ENCODE measurements at places on chromosomes 2 and 18.

DNA sequence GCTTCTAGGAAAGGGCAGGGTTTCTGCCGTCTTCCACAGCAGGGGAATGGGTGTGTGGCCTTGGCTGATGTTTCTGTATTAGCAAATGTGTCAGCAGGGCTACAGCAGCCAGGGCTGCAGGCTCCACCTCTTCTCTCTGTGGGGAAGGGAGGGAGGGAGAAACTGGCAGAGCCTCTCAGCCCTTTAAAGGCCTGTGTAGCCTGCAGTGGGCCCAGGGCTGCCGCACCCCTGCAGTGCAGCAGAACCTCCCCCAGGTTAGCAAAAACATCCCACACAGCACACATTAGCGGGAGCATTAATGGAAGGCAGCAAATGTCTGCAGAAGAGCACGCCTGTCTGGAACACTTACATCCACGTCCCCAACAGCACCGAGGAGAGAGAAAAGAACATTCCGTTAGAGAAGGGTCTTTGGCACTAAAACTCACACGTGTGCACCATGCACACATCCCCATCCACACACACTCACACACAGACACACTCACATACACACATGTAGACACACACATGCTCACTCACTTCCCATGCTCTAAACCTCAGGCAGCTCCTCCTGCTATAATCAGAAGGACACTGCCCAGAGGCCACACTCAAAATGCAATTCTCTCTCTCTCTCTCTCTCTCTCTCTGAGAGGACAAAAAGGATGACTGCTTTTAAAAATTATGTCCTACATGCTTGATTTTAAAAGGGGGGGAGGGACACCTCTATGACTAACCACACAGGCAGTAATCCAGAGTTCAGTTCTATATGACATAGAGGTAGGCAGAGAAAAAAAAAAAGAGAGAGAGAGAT is 24.1 kb downstream of the MRPL35 start:
- no peak for DNase-seq

- DNase-seq = no peak
Measured at GRCh38 chr2:111665551-111666116, 218.4 kb downstream of the ANAPC1 start.

DNA sequence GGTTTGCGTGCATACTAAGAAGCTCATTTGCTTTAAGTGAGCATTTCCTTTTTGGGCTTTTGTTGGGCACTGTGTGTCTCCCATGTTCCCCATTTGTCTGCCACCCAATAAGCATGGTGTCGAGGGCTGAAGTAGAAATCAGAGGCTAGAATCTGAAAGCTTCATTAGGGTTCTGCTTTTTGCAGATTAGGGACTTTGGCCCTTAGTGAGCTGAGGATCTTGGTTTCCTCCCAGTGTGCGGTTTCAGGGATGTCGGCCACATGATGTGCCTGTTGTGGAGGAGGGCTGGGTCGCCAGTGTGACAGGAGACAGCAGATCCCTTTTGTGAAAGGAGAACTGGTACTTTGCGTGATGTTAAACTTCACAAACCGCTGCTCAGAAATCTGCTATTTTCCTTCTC is 41.1 kb downstream of the PLEKHB2 start:
- DNase-seq = no peak

GRCh38 chr2:142778289-142778688 is 99.2 kb upstream of the KYNU start:
- no peak for DNase-seq

DNA sequence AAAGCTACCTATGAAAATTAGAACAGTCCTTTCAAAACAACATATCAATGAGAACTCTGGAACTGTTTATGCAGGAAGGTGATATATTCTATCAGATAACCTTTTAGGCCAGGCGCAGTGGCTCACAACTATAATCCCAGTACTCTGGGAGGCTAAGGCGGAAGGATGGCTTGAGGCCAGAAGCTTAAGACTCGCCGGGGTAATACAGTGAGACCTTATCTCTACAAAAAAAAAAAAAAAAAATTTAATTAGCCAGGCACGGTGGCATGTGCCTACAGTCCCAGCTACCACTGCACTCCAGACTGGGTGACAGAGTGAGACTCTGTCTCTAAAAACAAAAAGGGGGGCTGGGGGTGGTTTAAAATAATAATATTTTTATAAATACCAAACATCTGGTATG is 77.9 kb downstream of the OSBPL1A start:
- DNase-seq = no peak

- DNase-seq = no peak
Measured at GRCh38 chr2:37858400-37858711, 66.7 kb upstream of the RMDN2 start.

- no peak for DNase-seq
Measured at GRCh38 chr2:177117755-177118154, 94.8 kb upstream of the HNRNPA3 start.

- DNase-seq = no peak
Measured at GRCh38 chr2:60484133-60484645, 69.3 kb downstream of the BCL11A start.

GRCh38 chr18:48931680-48932461 is 18.9 kb downstream of the SMAD7 start:
- no peak for DNase-seq

- DNase-seq = no peak
Measured at GRCh38 chr2:200425026-200425821, 84.6 kb downstream of the KCTD18 start.

All from cortex of kidney (tissue), 1 donor.